Subcutaneous adipose tissue (tissue), 4 donors: ENCODE measurements at places on chromosomes 2 and 18. TPM values are rescaled to one million over a fixed set of nuclear protein-coding genes. Genes with fewer than 3 reads are reported as not detected.

The RBFA gene
- 51.1 TPM for total RNA-seq

The PLCD4 gene
- 1.1 TPM for total RNA-seq

The ZEB2 gene
- total RNA-seq = 346 TPM

The MTLN gene
- total RNA-seq = 159 TPM

The SLC14A1 gene
- 0.19 TPM for total RNA-seq

The KCNG2 gene
- 0.44 TPM for total RNA-seq

The CHRNG gene
- not detected for total RNA-seq

The TMEM237 gene
- total RNA-seq = 20.2 TPM

The CXCR1 gene
- 2.3 TPM for total RNA-seq

The COBLL1 gene
- total RNA-seq = 108 TPM

The SCN7A gene
- total RNA-seq = 6.6 TPM

The LYPD6B gene
- total RNA-seq = not detected

The UGT1A8 gene
- not detected for total RNA-seq

The INHBB gene
- 21.4 TPM for total RNA-seq

The IL1R2 gene
- 8.4 TPM for total RNA-seq

The METTL4 gene
- 9.4 TPM for total RNA-seq

The ELOA2 gene
- not detected for total RNA-seq

The SERPINB13 gene
- total RNA-seq = not detected

The FKBP1B gene
- 8.7 TPM for total RNA-seq

The MYO5B gene
- 1.2 TPM for total RNA-seq

The TMEM37 gene
- total RNA-seq = 37.8 TPM

The KCNJ13 gene
- total RNA-seq = not detected

The GAREM2 gene
- total RNA-seq = 0.75 TPM

The REG3G gene
- not detected for total RNA-seq

The REG3A gene
- not detected for total RNA-seq

The LIMS2 gene
- 81.8 TPM for total RNA-seq

The RAX gene
- not detected for total RNA-seq

The MAP3K19 gene
- total RNA-seq = not detected

The KIAA2012 gene
- total RNA-seq = not detected

The CFAP65 gene
- not detected for total RNA-seq

The LYPD6 gene
- total RNA-seq = not detected

The BBS5 gene
- 6.4 TPM for total RNA-seq

The SETBP1 gene
- 17.3 TPM for total RNA-seq

The EVX2 gene
- 0.16 TPM for total RNA-seq

The PROC gene
- total RNA-seq = not detected

The FOXI3 gene
- total RNA-seq = not detected

The CDK5R2 gene
- not detected for total RNA-seq

The RAB11FIP5 gene
- total RNA-seq = 12.2 TPM

The KCNK3 gene
- total RNA-seq = 5.6 TPM

The CMPK2 gene
- total RNA-seq = 2.4 TPM

The ABCB11 gene
- total RNA-seq = 12.1 TPM
